ENCODE measurements at places on chromosomes 13 and 19. TPM values are rescaled to one million over a fixed set of nuclear protein-coding genes. Genes with fewer than 3 reads are reported as not detected.

Gene AP1M2
- total RNA-seq: not detected

Gene FLT3LG
- total RNA-seq: 1.6 TPM

Gene TNFSF13B
- total RNA-seq: 0.66 TPM

Gene TRPC4
- 0.04 TPM for total RNA-seq

Gene RDH8
- total RNA-seq: not detected

Gene IGLON5
- not detected for total RNA-seq

Gene GNA15
- total RNA-seq: 0.07 TPM

- no peak for DNase-seq
Observed at GRCh38 chr13:103007427-103007762, 58.8 kb downstream of the SLC10A2 start.

DNA sequence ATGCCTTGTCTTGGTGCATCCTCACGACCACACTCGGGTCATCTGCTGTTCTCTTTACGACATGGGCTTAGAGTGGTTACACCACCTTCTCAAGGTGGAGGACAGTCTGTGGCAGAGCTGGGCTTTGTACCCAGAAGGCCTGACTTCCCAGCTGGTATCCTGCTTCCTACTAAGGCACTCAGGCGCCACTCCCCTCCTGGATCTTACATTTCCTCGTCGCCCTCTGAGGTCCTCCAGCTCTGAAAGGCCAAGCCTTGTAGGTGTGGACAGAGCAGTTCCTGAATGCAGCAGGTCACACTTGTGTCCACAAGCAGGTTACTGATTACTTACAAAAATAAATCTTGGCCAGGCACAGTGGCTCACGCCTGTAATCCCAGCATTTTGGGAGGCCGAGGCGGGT lies 11.9 kb downstream of the SYCE2 start:
- no peak for DNase-seq

DNA sequence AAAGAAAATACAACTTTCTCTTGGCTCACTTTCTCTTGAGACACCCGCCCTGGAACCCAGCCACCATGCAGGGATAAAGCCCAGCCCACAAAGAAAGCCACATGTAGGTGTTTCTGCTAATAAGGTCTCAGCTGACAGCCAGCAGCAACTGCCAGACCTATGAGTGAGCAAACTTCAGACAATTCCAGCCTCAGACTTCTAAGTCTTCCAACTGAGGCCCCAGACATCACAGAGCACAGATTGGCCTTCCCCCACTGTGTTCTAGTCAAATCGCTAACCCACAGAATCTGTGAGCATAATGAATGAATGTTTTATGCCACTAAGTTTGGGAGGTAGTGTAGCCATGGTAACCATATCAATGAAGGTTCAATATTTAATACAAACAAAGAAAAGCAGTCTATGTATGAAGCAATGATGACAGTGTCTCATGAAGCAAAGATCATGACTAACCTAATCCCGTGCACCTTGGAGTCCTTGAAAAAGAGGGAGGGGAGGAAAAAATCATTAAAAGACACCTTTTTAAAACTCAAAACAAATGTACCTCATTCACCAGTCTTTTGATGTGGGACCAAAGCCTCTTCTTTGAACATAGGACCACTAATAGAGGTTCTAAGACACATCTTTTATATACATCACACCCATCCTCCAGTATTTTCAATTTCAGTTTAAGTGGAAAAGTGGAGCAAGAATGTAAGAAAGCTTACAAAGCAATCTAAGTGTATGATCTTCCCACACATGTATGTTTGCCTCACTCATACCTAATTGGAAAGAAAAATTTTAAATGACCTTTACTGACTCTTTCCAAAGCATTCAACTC lies 6.2 kb downstream of the MRPS31 start:
- no peak for DNase-seq

GRCh38 chr19:48999481-49000325 lies 6.0 kb downstream of the RUVBL2 start:
- DNase-seq: peak; percentile 30

GRCh38 chr19:9650345-9650744 lies 24.6 kb downstream of the ZNF562 start:
- DNase-seq: no peak

DNA sequence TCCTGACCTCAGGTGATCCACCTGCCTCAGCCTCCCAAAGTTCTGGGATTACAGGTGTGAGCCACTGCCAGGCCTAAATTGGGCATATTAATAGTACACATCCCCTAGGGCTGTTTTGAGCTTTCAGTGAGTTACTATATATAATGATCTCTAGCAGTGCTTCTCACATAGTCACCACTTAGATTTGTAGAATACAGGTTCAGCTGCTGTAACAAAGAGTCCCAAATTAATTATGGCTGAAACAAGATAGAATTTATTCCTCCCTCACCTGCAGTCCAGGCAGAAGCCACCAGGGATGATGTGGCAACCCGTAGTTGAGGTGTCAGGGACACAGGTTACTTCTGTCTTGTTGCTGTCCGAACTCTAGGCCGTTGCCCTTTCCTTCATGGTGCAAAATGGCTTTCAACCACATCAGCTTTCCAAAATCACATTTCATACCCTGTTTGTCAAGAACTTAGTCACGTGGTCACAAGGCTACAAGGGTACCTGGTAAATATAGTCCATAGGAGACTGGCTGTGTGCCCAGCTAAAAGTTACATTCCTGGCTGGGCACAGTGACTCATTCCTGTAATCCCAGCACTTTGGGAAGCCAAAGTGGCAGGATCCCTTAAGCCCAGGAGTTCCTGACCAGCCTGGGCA lies 2.9 kb downstream of the PROSER3 start:
- DNase-seq: no peak

DNA sequence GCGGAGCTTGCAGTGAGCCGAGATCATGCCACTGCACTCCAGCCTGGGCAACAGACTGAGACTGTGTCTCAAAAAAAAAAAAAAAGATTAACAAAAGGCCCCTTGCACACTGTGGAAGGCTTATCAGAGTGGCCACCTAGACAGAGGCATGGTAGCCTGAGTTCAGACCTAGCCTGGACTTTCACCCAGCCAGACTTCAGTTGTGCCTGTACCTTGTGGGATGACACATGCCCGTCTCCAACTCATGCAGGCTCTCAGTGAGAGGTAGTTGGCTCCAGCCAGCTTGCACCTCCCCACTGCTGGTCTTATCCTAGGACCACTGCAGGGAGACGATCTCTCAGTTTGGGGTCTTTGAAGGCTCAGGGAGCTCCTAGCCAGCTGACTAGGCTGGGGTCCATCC lies 52.2 kb downstream of the GATAD2A start:
- no peak for DNase-seq

DNA sequence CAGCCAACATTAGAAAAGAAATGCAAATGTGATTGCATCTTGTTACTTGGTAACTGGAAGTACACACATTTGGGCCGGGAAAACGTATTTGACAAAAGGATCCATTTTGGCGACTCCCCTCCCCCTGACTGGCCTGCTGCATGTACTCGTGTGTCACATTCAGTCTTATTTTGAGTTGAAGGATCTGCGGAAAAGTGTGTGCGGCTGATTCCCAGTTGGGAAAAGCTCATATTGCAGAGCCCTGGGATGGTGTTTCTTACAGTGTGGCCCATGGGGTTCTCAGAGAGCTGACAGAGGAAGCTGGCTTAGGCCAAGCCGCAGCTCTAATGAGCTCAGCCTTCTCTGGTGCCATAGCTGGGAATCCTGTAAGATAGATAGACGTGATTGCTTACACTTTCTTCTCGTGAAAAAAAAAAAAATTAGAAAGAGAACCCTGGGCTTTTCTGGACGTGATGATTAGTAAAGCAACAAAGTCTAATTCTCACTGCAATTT lies 170.3 kb upstream of the ARGLU1 start:
- DNase-seq: no peak

DNA sequence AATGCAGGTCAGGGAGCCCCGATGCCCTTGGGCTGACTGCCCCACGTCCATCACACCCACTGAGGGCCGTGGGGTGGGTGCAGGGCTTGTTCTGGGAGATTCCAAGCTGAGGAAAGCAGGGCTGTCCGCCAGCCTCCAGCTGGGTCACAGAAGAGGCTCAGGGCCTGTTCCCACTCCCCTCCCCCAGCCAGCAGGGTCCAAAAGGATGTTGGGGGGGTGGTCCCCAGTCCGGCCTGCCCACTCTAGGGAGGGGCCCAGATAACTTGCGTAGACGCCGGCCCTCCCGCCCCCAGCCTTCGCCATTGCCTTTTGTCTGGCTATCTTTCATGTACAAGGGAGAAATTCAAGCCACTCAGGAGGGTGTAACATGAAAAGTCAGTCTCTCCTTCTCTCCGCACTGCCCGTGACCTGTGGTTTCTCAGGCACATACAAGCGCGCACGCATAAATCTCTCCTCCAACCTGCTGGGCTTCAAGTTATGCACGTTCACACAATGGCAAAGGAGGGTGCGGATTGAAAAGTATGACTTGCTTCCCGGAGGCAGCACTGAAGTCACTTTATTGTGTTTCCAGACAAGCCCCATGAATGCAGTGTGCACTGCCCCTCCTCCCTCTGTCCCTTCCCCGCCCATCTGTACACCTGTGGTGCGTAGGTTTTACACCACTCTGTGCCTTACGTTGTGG lies 20.2 kb downstream of the CARM1 start:
- no peak for DNase-seq

DNA sequence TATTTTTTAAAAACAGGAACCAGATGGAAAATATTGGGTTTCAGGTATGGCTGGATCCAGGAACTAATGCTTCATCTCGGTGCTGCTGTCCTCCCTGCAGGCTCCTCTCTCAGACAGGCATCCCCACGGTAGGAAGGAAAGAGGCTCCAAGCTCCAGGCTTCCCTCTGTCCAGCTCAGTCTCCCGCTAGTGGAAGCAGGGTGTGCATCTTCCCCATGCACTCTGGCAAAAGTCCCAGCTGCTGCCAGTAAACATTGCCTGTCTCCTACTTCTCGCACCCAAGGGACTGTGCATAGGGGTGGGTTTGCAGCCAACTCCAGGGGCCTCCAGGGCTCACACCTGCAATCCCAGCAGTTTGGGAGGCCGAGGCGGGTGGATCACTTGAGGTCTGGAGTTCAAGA lies 29.2 kb downstream of the IL12RB1 start:
- no peak for DNase-seq

- DNase-seq: no peak
Observed at GRCh38 chr19:49515767-49516166, 3.3 kb downstream of the FCGRT start.

- peak; percentile 7 for DNase-seq
Observed at GRCh38 chr13:39676315-39676876, 20.9 kb downstream of the COG6 start.

- DNase-seq: no peak
Observed at GRCh38 chr13:29436721-29437280, 158.7 kb downstream of the SLC7A1 start.

DNA sequence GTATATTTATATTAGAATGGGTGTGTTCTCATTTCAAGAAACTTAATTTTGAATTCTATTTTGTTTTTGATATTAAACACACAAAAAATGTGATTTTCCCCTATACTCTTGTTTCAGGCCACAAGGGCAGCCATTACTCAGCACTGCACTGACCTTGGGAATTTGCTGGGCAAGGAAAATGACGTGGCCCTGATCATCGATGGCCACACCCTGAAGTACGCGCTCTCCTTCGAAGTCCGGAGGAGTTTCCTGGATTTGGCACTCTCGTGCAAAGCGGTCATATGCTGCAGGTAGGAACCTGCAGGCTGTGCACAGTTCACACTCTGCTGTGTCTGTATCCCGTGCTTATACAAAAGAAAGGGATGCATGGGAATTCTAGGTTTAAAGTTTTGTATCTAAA lies 327.3 kb downstream of the ATP8A2 start:
- no peak for DNase-seq

GRCh38 chr13:111232191-111232590 lies 88.3 kb upstream of the TEX29 start:
- no peak for DNase-seq

DNA sequence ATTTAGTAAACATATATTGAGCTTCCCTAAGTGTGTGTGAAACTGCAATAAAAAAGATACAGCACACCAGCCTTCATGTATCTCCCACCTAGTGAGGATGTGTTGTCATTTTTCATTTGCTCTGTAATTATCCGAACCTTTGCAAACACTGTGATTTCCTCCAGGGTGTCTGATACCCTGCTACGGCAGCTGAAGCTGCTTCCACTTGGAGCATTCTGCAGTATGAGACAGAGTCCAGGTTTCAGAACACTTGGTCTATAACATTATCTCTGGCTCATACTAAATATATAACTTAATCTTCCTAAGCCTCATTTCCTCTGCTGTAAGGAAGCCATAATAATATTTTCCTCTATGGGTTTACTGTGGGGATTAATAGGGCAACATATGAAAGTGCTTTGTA lies 1338.1 kb upstream of the SLC10A2 start:
- DNase-seq: no peak

- DNase-seq: no peak
Observed at GRCh38 chr19:58355908-58356765, 2.8 kb upstream of the A1BG start.

GRCh38 chr13:80029170-80029569 lies 311.8 kb downstream of the SPRY2 start:
- DNase-seq: no peak

DNA sequence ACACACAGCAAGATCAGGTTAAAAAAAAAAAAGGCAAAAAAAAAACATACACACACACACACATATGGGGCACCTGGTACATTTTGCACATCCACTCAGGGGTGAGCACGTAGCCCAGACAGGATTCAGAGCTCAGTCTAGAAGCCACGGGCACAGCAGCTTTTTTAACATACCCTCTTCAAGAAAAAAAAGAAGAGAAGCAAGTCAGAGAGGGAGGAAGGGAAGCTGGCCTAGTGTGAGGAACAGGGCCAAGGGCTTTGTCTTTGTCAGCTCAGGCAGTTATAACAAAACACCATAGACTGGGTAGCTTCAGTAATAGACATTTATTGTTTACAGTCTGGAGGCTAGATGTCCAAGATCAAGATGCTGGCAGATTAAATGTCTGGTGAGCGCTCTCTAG lies 2.3 kb upstream of the TPM4 start:
- DNase-seq: no peak

GRCh38 chr13:75830842-75831241 lies 194.7 kb downstream of the LMO7 start:
- DNase-seq: no peak

DNA sequence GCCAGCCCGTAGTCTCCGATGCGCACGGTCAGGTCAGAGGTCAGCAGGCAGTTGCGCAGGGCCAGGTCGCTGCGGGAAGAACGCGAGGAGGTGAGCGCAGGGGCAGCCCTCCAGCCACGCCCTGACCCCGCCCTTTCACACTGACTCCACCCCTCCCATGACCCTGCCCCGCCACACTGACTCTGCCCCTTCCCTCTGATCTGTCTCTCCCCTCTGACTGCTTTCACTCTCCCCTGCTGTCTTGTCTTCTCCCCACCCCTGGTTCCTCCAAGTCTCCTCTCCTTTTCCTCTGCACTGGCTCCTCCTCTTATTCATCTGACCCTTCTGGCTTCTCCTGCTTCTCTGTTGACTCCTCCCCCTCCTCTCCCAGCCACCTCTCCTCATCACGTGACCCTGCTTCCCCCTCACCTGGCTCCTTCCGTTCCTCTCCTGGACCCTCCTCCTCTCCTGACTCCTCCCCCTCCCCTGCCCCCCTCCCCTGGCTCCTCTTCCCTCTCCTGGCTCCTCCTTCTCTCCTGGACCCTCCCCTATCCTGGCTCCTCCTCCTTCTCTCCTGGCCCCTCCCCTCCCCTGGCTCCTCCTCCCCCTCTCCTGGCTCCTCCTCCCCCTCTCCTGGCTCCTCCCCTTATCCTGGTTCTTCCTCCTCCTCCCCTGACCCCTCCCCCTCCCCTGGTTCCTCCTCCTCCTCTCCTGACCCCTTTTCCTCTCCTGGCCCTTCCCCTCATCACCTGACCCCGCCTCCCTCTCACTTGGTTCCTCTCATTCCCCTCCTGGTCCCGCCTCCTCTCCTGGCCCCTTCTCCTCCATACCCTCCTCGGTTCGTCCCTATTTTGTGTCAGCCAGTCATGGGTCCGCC lies 9.9 kb downstream of the LMTK3 start:
- DNase-seq: no peak

Data from pulmonary artery endothelial cell (primary cell).